ENCODE measurements at places on chromosomes 11 and 22. TPM values are rescaled to one million over a fixed set of nuclear protein-coding genes. Genes with fewer than 3 reads are reported as not detected.

- peak; percentile 90 for DNase-seq
These were observed 10.8 kb downstream of the SYT12 start for GRCh38 chr11:67033661-67034166.

DNA sequence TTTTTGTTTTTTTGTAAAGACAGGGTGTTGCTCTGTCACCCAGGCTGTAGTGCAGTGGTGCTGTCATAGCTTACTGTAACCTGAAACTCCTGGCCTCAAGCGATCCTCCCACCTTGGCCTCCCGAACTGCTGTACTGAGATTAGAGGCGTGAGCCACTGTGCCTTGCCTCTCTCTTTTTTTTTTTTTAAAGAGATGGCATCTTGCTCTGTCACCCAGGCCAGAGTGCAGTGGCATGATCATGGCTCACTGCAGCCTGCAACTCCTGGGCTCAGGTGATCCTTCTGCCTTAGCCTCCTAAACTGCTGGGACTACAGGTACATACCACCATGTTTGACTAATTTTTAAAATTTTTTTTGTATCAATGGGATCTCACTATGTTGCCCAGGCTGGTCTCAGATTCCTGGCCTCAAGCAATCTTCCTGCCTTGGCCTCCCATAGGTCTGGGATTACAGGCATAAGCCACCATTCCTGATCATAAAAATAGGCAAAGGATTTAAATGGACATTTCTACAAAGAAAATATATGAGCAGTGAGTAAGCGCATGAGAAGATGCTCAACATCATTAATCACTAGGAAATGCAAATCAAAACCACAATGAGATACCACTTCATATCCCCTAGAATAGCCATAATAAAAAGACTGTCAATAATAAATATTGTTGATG is 17.3 kb upstream of the CLNS1A start:
- DNase-seq = no peak

- no peak for DNase-seq
These were observed 25.8 kb downstream of the LARGE1 start for GRCh38 chr22:33894515-33894914.

GRCh38 chr11:97610000-97610399 is 1220.2 kb downstream of the JRKL start:
- no peak for DNase-seq

DNA sequence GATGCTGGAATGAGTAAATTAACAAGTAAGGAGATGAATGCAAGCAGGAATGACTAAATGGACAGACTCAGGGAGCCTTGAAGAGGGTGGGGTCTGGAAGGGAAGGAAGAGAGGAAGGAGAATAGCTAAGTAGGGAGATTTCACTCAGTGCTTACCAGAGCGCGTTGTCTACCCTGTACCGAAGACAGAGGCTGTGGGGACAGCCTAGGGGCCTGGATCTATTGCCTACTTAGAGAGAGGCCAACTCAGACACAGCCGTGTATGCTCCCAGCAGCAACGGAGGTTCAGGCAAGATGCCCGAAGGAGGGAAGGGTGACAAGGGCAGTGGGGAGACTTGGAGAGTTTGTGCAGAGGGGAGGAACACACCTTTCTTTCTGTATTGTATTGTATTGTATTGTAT is at the start of gene FOLR2:
TSS of gene FOLR2 (plus strand) at position 157 of the 400 bp plus-strand sequence. CDS start 1,791 bp downstream, outside the sequence.
- no peak for DNase-seq

ZBED5 gene
- total RNA-seq = 46.8 TPM

Data from A172 (cell line).